Iris pigment epithelial cell (primary cell): ENCODE measurements at places on chromosomes 16 and 17.

DNA sequence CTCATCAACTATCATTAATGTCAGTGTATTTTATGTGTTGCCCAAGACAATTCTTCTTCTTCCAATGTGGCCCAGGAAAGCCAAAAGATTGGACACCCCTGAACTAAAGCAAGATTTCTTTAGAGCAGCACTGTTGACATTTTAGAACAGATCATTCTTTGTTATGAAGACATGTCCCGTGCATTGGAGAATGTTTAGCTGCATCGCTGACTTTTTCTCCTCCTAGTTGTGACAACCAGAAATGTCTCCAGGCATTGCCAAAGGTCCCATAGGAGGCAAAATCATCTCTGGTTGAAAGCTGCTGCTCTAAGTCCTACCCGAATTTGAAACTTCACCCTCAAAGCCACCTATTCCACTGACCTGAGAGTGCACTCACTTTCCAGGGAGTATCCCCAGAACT lies 62.7 kb upstream of the IRX6 start:
- DNase-seq = no peak

DNA sequence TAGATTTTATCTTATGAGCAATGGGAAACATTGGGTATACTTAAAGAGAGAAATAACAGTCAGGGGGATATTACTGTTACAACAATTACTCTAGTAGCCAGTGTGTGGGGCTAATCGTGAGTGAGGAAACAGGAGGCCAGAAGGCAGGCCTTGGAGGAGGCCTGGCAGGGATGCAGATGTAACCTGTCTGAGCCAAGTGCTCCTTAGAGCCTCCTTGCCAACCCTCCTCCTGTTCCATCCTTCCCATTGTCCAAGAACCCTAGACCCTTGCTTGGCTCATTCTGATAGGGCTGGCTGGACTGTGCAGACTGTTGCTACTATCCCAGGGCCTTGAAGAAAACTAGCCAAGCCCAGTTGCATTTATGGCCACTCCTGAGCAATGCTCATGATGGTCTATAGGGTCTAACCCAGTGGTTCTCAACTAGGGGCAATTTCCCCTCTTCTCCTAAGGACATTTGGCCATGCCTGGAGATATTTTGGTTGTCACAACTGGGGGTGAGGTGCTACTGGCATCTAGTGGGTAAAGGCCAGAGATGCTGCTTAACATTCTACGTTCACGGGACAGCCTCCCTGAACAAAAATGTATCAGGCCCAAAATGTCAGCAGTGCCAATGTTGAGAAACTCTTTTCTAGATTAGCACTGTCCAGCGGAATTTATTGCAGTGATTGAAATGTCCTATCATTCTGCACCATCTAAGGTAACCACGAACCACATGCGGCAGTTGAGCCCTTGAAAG lies 24.4 kb upstream of the WSCD1 start:
- DNase-seq = no peak

DNA sequence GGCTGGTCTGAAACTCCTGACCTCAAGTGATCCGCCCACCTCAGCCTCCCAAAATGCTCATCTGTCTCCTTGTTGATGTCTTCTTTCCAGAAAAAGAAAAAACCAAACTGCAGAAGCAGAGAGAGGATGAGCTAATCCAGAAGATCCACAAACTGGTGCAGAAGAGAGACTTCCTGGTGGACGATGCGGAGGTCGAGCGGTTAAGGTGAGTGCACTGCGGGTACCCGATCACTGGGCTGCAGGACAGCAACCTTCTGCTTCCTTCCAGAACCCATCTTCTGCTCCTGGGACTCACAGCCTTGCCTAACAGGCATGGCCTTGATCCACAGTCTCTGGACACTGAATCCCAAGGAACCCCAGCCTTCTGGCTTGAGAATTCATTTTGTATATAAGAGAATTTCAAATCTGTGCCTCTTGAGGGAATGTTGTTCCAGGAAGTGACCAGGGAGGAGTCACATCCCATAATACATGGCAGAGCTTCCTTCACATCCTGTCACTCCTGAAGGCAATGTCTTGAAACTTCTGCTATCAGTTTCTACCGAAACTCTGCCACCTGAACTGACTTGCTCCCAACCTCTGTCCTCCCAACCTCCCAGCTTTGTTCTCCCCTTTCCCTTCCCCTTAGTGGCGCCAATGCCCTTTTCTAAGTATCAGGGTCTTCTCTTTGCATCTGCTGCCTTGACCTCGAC lies 61.7 kb downstream of the MARF1 start:
- no peak for DNase-seq

GRCh38 chr16:11738742-11739544 lies 3.7 kb downstream of the TXNDC11 start:
- DNase-seq = no peak

DNA sequence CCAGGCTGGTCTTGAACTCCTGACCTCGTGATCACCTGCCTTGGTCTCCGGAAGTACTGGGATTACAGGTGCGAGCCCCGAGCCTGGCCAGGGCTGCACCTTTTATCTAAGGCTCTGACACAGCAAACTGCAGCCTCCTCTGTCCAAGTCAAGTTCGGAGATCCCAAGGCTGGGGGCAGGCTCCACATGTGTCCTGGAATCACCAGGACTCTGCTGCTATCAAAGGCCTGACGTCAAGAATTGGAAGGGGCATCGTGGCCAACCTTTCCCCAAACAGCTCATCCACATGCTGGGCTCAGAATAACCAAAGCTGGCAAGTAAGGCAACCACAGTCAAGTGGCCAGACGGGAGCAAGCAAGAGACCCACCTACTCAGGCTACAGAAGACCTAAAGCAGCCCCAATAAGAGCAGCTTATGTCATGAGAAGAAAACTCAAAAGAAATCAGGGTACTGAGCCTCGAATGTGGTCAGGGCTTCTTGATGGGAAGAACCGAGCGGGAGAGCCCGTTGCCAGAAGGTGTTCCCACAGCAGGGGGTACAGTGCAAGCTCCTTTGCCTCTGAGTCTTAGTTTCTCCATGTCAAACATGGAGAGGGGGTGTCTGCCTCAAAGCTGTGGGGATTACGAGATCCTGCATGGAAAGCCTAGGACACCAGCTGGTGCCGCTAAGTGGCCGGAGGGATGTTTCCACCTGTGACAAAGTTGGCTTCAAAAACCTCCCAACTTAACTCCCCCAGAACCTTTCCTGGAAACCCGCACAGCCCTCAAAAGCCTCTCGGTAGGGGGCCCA lies 7.9 kb downstream of the MYBBP1A start:
- DNase-seq = no peak

- DNase-seq = no peak
Measured at GRCh38 chr16:2967721-2968161, 1.4 kb upstream of the PAQR4 start.

DNA sequence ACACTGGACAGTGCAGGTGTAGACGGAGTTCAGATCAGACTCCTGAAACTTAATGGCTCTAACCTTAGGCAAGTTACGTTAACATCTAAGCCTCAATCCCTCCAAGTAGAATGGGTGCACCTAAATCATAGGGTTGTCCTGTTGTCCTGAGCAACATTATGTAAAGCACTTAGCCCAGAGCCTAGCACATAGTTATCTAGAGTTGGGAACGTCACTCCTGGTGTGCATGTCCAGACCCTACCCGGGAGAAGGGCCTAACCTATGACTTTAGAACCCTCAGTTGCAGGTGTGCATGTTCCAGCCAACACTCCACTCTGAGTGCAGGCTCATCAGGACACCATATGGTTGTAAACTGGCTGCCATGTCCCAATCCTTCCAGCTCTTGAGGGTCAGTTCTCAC lies 26.0 kb downstream of the LIG3 start:
- no peak for DNase-seq

GRCh38 chr17:81456798-81457197 lies 55.8 kb downstream of the ACTG1 start:
- DNase-seq = peak; percentile 28

GRCh38 chr17:18257982-18258355 lies 569 bp downstream of the FLII start:
- peak; percentile 64 for DNase-seq

DNA sequence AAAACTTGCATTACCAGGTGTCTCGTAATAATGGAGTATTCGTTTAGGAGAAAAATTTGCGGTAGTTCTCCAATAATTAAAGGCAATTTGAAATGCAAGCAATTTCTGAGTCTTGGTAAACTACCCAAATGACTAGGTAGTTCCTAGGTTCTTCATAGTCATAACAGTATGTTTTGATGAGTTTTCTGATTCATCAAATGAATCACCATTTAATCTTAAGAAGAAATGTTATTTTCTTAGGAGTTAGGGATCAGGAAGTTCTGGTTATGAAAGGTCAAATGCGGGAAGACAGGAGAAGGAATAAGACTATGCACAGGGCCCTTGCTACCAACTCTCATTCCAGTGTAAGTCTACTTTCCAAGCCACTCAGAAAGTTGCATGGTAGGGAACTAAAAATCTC lies 221.5 kb upstream of the SOX9 start:
- DNase-seq = peak; percentile 59

GRCh38 chr17:61477204-61477834 lies 25.1 kb downstream of the TBX4 start:
- DNase-seq = no peak

DNA sequence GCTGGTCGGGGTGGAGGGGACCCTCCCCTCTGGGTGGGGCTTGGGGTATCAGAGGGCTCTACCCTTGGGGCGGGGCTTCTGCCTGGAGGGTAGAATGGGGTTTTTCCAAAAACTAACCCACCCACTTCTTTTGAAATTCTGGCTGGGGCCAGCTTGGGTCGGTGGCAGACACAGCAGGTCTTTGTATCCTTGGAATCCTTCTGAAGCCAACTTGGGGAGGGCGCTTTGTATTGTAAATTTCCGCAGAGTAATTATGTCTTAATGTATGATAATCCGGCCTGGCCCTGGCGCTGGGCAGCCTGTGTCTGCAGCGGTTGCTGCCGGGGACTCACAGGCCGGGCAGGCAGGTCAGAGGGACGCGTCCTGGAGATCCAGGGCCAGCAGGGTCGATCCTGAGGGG lies 33.9 kb upstream of the GSE1 start:
- DNase-seq = no peak

DNA sequence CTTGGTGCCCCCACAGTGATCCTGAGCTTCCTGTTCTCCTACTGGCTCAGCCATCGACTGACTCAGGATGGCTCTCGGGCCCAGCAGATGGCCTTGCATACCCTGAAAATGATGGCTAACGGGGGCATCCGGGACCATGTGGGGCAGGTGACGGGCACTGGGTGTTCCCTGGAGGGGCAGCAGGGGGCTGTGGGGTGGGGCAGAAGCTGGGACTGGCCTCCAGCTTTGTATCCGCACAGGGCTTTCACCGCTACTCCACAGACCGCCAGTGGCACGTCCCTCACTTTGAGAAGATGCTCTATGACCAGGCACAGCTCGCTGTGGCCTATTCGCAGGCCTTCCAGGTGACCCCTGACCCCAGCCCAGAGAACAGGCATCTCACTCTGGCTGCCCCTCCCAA lies 3.0 kb downstream of the SPATA20 start:
- no peak for DNase-seq

- no peak for DNase-seq
Measured at GRCh38 chr16:27311448-27311830, 2.3 kb upstream of the IL4R start.

- DNase-seq = peak; percentile 59
Measured at GRCh38 chr16:23679274-23679985, 741 bp downstream of the PLK1 start.

- DNase-seq = no peak
Measured at GRCh38 chr16:50940275-50940854, 198.5 kb downstream of the CYLD start.

- peak; percentile 71 for DNase-seq
Measured at GRCh38 chr16:47142486-47142820, 1.3 kb downstream of the NETO2 start.

DNA sequence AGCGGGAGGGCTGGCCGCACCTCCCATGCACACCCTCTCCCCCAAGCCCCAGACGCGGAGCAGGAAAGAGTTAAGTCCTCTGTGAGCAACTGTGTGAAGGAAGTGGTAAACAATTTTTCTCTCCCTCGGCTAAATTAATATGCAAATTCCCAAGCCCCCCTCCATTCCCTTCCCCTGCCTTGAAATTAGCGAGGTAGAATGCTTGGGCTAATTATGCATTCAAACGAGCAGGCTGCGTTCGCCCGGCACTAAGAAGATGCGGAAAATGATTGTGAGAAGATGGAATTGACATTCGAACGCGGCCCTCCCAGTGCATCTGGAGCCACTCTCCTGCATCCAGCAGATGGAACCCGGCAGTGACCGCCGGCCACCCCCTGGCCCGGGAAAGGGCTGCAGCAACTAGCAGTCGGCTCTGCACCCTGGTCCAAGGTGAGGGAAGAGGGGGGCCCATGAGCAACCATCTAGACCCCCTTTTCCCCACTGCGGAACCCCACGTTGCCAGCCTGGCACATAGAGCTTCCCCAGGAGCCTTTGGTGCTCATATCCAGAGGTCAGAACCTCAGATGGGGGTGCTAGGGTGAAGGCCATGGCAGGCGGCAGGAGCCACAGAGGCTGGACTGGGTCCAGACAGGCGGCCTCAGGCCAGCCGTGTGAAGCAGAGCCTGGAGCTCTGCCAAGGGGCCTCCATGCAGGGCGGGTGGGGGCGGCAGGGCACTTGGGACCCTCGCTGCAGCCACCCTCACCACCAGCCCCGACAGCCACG lies 49.1 kb upstream of the ACSF3 start:
- DNase-seq = no peak
